ENCODE measurements at places on chromosomes 1 and 21. TPM values are rescaled to one million over a fixed set of nuclear protein-coding genes. Genes with fewer than 3 reads are reported as not detected.

GRCh38 chr1:198253259-198253658 is 96.5 kb downstream of the NEK7 start:
- no peak for DNase-seq

- peak; percentile 22 for DNase-seq
Measured at GRCh38 chr1:246128494-246129069, 378.5 kb downstream of the SMYD3 start.

- DNase-seq, result no peak
Measured at GRCh38 chr1:86708920-86709319, 4.5 kb downstream of the SH3GLB1 start.

The HHIPL2 gene
- total RNA-seq, result 0.37 TPM

Data from activated CD4-positive, alpha-beta T cell treated with anti-CD3 and anti-CD28 coated beads for 36 hours (primary cell).